Osteoblast (primary cell): ENCODE measurements at places on chromosomes 12 and 14. TPM values are rescaled to one million over a fixed set of nuclear protein-coding genes. Genes with fewer than 3 reads are reported as not detected.
A peak's percentile ranks its signal among the peaks of the same experiment; 100 is the strongest.

DNA sequence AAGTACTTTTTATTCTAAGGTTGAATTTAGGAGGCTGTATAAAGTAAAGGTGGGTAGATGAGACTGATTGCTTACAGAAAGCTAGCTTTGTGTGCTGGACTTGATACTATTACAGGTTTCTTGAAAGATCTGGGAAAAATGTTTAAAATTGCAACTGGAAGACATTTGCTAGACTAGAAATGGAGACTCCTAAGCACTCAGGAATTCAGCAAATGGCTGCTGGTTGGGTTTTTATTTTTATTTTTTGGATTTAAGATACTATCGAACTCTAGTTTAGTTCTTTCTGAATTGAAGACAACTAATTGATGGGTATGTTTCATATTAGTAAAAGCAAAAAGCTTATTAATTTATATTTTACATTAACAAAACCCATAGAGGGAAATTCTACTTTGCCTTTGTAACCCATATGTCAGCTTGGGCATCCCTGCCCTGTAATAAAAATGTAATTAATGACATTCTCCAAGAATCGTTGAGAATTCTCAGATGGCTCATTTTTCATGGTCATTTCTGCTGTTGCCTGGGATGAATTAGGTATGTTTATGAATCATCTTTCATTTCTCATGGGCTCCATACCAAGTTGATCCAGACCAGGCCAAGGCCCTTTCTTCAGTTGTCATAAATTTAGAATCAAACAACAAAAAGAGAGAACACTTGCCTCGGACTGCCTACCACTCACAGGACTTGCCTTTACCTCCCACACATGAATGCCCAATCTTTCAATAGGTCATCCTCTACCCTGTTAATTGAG is 102.1 kb downstream of the ERGIC2 start:
- peak; percentile 51 for DNase-seq
- H3K27ac ChIP-seq: peak overlapping the region; percentile 80
- no peaks in the 10 kb centered on the region for H3K27me3 ChIP-seq
- H3K4me1 ChIP-seq: peaks cover 25% of the 10 kb centered on the region
- no peak overlapping the region for H3K4me3 ChIP-seq
- no peaks in the 10 kb centered on the region for H3K36me3 ChIP-seq

DNA sequence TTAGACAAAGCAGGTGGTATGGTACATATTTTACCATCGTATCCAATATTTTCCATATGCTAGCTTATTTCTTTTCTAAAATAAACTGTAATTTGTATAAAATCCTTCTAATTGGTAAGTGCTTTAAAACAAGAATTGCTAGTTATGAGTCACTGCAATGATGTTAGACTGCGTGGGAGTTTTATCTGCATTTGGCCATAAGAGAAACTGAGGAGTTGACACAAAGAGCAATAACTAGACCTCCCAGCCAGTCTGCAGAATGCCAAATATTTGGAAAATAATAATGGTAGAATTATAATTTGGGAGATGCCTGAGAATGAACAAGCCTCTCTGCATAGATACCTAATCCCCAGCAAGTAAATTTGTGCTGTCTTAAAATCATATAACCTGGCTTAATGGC is 61.7 kb upstream of the PTPRR start:
- DNase-seq: peak; percentile 9
- no peak overlapping the region for H3K4me3 ChIP-seq
- no peaks in the 10 kb centered on the region for H3K36me3 ChIP-seq
- H3K4me1 ChIP-seq: peaks cover 35% of the 10 kb centered on the region
- no peaks in the 10 kb centered on the region for H3K27me3 ChIP-seq

- no peaks in the 10 kb centered on the region for H3K36me3 ChIP-seq
Measured at GRCh38 chr12:89907659-89908058, 199.0 kb upstream of the ATP2B1 start.

DNA sequence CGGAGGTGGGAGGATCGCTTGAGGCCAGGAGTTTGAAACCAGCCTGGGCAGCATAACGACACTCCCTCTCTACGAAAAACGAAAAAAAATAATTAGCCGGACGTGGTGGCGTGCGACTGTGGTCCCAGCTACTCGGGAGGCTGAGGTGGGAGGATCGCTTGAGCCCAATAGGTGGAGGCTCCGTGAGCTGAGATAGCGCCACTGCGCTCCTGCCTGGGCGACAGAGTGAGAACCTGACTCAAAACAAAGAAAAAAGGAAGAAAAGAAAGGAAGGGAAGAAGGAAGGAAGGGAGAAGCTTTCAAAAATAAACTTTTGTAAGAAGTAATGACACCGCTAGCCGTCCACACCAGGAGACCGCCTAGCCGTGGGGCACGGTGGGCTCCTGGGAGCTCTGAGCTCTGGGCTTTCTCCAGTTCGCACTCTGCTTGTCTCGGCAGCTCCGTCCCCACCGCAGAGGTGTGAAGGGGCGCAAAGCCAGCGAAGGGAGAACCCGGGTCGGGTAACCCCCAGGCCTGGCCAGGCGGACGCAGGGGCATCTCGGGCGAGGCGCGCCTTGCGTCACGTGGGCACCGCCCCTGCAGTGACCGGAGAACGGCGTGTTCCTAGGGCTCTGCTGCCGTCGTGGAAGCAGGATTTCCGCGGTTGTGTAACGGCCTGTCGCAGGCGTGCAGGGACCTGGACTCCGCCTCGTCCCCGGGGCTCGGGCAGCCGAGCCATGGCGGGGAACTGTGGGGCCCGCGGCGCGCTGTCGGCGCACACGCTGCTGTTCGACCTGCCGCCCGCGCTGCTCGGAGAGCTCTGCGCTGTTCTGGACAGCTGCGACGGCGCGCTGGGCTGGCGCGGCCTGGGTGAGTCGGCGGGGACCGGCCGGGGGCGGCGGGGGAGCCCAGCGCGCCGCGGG is at the start of gene IRAK3:
Gene IRAK3 (plus strand): TSS at position 631 of the 902 bp plus-strand sequence. CDS start 86 bp downstream, at position 717.
- no peaks in the 10 kb centered on the region for H3K36me3 ChIP-seq
- no peaks in the 10 kb centered on the region for H3K27me3 ChIP-seq
- peak; percentile 91 for DNase-seq
- H3K4me3 ChIP-seq: peak within 1 kb of the TSS; percentile 69
- H3K4me1 ChIP-seq: no peaks in the 10 kb centered on the region
- H3K27ac ChIP-seq: no peak within 1 kb of the TSS

DNA sequence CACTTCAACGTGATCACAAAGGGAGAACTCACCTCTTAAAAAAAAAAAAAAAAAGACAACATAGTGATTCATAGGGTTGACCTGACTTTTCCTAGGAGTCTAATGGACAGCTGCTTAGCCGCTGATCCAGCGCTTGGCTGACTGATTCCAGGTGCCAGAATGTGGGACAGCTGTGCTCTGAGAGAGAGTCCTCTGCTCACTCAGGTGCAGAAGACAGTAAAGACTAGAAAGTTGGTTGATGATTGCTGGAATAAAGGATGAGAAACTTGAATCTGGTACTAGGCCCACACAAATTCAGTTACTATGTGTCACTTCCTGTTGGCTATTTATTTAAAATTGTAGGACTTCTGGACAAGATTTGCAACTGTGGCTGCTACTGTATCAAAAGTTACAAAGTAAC is 229.4 kb downstream of the CHST11 start:
- H3K4me1 ChIP-seq: peaks cover 4% of the 10 kb centered on the region
- H3K27ac ChIP-seq: peak overlapping the region; percentile 61
- H3K4me3 ChIP-seq: no peak overlapping the region

The TMEM229B gene
- 5.8 and 8.3 TPM in 2 replicates for total RNA-seq

The FGF6 gene
- total RNA-seq: not detected in 2 replicates
